ENCODE measurements at places on chromosomes 4 and X. TPM values are rescaled to one million over a fixed set of nuclear protein-coding genes. Genes with fewer than 3 reads are reported as not detected.

MCF2 gene
- 0.78 TPM for total RNA-seq

SLC6A14 gene
- not detected for total RNA-seq

CXCL3 gene
- total RNA-seq: 1.6 TPM

GLA gene
- 6.2 TPM for total RNA-seq

GIMD1 gene
- not detected for total RNA-seq

RNF150 gene
- total RNA-seq: 2.3 TPM

RBM47 gene
- 99.5 TPM for total RNA-seq

TIMM17B gene
- total RNA-seq: 24.4 TPM

NKX3-2 gene
- total RNA-seq: not detected

MID1 gene
- 7.3 TPM for total RNA-seq

DNA sequence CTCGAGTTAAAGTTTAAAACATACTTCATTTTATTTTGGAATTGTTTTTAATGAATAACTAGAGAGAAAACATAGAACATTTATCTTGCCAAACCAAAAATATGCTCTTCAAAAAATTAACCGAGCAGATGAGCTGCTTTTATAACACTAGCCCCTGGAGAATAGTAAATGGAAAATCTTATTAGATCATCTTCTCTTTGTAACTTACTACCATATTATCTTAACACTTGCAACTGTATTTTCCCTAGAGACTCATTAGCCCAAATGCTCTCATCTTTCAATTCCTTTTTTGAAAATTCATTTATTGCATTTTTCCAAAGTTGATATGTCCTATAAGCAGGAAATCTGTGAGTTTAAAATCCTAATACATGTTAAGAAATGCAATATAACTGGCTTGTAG is 143.3 kb downstream of the CAMK2D start:
- no peak for DNase-seq

GRCh38 chrX:104112326-104112951 is at the start of gene ZCCHC18:
Gene ZCCHC18 (plus strand): TSS chrX:104112523. CDS start chrX:104114112, 1,589 bp downstream.
- peak; percentile 39 for DNase-seq

GRCh38 chr4:119310826-119311225 is 11.1 kb downstream of the FABP2 start:
- no peak for DNase-seq

DNA sequence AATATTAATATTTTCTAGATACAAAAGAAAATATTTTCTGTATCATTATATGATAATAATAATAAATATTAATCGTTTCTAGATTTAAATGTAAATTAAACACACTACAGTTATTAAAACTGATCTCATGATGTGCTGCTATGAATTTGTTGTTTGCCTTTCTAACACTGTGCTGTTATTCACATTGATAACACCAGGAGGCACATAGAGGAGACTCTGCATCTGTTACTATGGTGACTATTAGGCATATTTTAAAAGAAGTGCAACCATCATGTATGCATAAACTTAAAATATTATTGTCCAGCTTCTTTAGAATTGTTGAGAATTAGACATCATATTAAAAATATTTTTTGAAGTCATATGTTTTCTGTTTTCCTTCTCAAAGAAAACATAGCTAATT is 11.8 kb upstream of the PDGFC start:
- no peak for DNase-seq

- DNase-seq: no peak
These were observed 55.3 kb upstream of the APELA start for GRCh38 chr4:164821711-164822110.

GRCh38 chr4:155629956-155630355 is 36.7 kb upstream of the GUCY1A1 start:
- DNase-seq: no peak

DNA sequence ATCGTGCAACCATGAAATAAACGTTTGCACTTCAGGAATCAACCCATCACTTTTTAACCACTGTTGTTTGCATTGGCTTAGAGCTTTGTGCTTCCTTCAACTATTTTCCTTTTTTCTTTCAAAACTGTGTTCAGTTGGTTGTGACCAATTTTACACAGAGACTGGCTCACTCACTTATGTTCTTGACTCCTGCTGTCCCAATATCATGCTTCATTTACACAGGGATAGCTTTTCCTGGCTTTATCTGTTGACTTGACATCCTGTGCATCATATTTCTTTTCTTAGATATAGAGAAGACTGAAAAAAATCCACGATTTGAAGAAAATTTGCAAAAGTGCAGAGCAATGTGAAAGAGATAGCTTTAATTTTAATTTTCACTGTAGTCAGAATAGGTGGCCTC is 38.8 kb downstream of the REPS2 start:
- DNase-seq: no peak

DNA sequence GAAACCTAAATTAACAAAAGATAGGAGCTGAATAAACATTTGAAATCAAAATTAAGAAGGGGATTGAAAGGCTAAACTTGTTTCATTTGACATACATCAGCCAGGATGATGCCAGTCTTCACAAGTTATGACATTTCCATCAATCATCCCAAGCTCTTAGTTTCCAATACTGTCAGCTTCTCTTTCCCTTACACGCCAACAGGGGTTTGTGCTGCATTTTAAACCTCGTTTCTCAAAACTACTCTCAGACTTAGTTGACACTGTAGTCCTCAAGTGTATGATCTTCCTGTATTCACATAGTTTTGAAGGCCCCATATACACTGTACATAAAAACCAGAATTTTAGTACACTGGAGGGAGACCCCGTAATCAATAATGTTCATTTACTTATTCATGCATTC is 840 bp upstream of the P2RY10 start:
- DNase-seq: no peak

GRCh38 chr4:162706632-162707031 is 460.1 kb downstream of the NAF1 start:
- no peak for DNase-seq

- no peak for DNase-seq
These were observed 121.9 kb downstream of the RRAGB start for GRCh38 chrX:55839485-55839884.

GRCh38 chr4:173281406-173282255 is 52.5 kb downstream of the HMGB2 start:
- no peak for DNase-seq

DNA sequence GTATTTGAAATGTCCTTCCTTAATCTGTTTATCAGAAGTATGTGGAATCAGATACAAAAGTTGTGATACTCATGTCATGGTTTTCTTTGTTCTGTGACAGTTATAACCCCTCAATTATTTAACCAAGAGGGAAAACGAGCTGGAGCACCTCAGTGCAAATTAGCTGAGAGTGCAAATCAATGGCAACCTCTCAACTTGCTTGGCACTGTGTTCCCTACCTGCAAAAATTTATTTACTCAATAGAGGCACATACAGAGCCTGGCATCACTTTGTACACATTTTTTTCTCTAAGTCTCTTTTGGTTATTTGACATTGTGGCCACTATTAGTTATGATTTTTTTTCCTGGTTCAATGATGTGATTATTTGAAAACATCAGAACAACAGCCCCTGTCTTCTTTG is 186.2 kb downstream of the STIM2 start:
- no peak for DNase-seq

DNA sequence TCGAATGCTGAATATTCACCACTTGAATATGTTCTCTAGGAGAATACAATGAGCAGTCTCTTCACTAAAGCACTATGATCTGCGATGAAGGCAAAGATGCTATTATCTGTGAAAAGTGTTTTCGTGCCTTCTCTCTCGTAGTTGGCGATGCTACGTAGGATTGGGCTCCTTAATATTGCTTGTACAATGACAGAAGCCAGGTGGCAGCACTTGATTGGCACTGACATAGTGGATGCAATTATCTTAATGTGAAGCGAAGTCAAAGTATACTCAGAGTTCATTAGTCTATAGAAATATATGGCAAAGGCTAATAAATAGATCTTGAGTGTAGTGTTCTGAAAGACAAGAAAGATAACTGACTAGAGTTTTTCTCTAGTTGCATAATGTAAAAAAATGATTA is 1135.7 kb upstream of the AGA start:
- no peak for DNase-seq

- peak; percentile 64 for DNase-seq
These were observed at the start of gene PHKA2 for GRCh38 chrX:18983666-18984380. Gene PHKA2 (minus strand): TSS chrX:18984114. CDS start chrX:18983932, 182 bp downstream.

- no peak for DNase-seq
These were observed 233.3 kb downstream of the NDST4 start for GRCh38 chr4:114879916-114880669.

GRCh38 chr4:131644619-131645018 is 1504.5 kb upstream of the PCDH10 start:
- no peak for DNase-seq

DNA sequence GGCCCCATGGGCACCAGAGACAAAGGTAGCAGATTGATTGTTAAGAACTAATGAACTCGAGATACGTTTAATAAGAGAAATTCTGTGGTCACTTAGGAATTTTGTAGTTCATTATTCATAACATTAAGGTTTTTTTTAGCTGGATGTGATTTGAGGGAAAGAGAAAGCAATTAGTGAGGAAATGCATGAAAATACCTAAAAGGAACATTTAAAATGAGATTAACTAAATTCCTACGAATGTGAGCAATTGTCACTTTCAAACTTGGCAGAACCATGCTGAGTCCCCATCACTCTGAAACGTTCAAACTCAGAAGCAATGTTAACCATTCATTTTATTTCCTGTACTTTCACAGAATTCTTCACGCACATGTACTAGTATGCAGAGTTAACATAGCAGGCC is 5.9 kb downstream of the PRMT9 start:
- no peak for DNase-seq

DNA sequence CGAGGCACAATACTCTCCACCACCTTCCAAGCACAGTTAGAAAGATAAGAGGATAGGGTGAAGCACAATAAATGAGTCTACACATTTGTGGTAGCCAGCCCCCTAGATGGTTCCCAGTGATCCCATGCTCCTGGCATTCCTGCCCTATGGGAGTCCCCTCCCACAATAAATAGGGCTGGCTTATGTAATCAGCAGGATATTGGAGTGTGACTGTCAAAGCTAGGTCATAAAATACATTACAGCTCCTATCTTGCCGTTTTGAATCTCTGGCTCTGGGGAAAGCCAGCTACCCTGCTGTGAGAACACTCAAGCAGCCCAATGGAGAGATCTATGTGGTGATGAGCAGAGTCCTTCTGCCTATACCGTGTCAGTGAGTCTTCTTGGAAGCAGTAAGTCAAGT is 198.7 kb upstream of the NOCT start:
- DNase-seq: no peak

GRCh38 chrX:102720237-102721168 is at the start of gene GPRASP3:
Gene GPRASP3 (plus strand): TSS chrX:102720743. CDS start chrX:102748996, 28,253 bp downstream.
- DNase-seq: peak; percentile 81

DNA sequence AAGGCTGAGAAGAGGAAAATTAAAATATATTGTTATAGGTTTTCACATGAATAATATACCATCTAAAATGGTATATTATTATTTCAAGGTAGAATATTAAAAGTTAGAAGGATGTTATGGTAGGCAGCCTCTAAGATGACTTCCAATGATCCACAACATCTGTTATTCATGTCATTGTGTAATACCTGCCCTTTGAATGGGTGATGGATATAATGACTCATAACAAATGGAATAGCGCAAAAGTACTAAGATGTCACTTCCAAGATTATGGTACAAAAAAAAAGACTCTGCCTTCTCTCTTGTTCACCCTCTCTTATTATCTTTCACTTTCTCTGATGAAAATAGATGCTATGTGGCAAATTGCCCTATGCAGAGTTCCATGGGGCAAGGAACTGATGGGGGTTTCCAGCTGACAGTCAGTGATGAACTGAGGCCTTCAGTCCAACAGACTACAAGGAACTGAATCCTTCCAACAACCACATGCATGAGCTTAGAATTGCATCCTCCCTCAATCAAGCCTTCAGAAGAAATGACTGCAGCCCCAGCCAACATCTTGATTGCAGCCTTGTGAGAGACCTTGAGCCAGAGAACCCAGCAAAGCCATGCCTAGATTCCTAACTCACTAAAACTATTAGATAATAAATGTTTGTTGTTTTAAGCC is 57.7 kb downstream of the HS6ST2 start:
- DNase-seq: no peak

DNA sequence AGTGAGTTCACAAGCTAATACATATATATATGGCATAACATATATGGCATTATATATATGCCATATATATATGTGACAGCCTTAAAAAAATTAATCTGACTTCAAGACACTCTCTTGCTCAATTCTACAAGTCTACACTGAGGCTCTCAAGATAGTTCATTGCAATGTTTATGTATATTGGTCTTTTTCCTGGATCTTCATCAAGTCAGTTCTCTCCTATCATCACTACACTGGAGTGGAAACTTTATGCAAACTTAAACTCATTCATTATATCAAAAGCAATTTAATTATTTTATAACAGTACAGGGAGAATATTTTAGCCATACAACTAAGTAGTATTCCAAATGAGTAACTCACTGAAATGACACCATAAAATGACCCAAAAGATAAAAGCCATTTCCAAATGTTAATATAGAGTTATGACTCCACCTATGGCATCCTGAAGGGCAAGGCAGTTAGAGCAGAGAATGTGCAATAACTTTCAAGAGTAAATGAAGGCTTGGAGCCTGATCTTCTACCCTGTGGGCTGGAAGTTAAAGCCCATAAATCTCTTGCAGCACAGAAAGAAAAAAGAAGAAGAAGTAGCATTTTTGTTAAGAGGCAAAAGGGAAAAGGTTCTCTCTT is 176.3 kb upstream of the SLIT2 start:
- DNase-seq: no peak

DNA sequence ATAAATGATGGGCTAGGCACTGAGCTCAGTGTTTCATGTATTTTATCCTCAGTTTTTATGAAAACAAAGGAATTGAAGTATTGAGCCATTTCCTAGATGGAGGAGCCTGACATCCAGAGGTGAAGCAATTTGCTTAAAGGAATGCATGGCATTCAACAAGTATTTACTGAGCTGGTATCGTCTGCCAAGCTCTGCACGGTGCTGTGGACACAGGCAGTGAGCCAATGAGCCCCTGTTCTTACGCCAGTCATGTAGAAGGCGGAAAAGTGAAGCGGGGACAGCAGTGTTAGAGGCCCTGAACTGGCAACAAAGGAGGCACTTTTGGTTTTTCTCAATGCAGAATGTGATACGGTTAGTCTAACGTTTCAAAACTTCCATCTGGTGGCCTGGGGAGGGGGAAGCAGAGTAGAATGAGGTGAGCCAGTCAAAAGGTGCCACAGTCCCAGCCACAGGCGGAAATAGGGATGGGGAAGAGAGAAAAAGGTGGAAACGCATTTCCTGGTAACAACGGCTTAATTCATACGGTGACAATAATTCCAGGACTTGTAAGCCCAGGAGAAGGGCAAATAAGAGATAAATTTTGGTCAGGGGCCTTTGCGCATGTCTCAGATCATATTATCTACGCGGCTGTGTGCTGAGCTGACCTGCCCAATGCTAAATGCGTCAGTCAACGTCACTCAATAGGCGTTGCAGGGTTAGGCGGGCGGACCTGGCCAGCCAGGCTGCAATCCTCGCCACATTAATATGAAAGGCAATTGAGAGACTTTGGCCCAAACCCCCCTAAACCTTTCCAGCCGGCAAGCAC is 133.9 kb downstream of the AFAP1 start:
- peak; percentile 90 for DNase-seq

DNA sequence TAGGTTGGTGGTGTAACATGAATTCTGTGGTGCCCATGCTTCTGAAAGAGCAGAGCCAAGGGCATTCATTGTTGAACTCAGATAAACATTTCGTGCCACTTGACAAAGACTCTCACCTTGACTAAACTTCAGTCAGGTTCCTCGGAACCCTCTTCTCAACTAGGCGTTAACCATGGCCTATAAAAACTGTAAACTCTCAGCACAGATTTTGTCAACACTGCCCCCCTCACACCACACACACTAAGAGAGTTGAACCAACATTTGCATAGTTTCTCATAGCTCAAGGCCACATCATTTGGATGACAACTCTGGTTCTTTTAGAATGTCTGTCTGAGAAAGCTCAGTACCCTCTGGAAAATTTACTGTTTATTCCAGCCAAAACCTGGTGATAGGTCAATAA is 28.1 kb downstream of the CASP6 start:
- DNase-seq: no peak

GRCh38 chr4:81650606-81651242 is 179.0 kb upstream of the RASGEF1B start:
- DNase-seq: no peak
